ENCODE measurements at places on chromosomes 2 and 18.

DNA sequence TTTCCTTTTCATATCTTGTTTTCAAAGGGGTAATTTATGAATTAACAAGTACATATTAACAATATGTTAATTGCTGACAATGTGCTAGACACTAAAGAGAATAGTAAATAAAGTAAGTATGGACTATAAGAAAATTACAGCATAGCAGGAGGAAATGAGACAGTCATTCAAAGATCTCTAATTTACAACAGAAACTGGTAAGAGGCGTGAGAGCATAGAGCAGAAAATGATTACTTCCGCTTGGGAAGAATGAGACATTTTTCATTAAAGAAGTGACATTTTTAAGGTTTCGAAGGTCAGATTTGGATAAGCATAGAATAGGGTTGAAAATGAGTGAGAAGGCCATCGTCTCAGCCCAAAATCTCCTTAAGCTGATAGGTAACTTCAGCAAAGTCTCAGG, 184.4 kb upstream of the SESTD1 start:
- DNase-seq, result no peak

GRCh38 chr18:23977719-23978483, 36.7 kb upstream of the TTC39C start:
- DNase-seq, result no peak

GRCh38 chr18:50199921-50200320, 5.0 kb upstream of the MYO5B start:
- DNase-seq, result no peak

DNA sequence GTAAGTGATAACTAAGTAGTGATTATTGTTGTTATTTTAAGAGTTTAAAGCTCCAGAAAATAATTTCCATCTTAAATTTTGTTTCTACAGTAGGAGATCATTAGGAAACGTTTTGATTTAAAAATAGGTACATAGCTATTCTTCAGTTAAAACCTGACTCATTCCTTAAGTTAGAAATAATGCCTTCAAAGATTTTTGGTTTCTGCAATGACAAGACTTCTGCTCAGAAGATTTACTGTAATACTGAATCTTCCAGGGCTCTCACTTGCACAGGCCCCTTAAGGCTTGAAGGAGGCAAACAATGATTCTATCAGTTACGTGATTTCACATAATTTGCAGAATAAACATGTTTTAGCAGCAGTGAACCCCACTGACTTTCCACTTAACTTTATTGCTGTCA, 333.7 kb downstream of the RAD51AP2 start:
- DNase-seq, result no peak

DNA sequence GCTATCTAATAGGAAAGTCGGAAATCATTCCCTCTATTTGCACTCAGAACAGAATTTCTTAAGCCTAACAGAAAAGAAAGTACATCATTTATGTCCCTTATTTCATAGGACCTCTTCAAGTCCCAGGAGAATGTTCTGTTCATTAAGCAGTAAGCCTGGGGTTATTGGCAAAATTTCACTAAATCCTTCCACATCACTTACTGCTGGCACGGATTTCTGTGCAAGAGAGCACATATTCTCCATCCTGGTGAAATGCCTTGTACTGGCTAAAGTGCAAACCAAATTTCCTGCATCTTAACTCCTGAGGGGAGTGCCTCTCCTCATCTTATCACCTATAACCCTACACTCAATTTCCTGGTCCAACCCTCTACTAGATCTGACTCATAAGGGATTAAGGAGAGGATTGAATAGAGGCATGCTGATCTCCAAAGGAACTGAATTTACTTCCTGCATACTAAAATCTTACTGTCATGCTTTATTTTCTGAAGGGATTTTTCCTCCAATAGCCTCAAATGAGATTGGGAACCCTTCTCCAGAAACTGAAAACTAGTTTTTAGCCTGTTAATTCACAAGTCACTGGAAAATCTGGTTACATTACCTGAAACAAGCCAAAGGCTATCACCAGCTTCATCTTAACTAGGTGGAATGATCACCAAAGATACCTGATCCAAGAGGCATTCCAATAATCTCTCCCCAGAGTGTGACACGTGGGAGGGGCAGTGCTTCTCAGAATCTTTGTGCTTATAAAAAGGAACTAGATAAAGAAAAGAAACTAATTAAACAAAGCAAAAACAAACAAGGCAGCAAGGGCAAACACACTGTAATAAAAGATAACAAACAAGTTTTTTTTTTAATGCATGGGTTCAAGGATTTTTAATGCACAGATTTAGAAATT, 311.1 kb downstream of the NR4A2 start:
- DNase-seq, result no peak

DNA sequence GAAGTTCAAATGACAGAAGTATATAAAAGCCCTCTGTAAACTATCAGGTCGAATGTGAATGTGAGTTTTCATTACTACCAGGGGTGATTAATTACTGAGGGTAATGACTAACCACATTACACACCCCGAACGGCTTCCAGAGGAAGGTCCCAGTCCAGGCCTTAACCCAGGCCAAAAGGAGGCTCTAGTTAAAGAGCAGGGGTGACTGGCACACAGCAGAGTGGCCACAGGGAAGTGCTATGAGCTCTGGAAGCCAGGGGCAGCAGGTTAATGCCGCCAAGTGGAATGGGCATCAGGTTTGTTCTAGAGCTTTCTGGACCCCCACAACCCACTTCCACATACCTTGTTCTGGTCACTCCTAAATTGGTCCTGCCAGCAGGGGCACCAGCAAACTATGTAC, 87.7 kb downstream of the BCL11A start:
- no peak for DNase-seq

DNA sequence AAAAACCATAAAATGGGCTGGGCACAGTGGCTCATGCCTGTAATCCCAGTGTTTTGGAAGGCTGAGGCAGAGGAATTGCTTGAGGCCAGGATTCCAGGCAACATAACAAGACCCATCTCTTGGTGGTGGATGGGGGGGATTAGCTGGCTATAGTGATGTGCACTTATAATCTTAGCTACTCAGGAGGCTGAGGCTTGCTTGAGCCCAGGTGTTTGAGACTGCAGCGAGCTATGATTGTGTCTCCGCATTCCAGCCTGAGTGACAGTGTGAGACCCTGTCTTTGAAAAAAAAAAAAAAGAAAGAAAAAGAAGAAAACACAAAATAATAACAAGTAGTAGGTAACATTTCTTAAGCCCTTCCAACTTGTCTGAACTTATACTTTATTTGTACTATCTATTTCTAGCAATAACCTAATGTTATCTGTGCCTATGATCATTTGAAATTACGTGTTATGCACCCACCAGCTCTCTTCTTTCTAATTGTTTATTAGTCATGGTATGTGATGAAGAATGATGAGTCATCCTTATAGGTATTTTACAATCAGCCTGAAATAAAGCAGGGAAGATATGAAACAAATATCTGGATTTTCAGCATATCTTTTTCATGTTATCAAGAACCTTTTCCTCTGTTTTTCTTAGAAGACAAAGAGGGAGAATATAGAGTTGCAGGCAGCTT, 129.3 kb upstream of the UNC80 start:
- DNase-seq, result no peak

GRCh38 chr18:77320971-77321559, 71.4 kb downstream of the GALR1 start:
- DNase-seq, result no peak

DNA sequence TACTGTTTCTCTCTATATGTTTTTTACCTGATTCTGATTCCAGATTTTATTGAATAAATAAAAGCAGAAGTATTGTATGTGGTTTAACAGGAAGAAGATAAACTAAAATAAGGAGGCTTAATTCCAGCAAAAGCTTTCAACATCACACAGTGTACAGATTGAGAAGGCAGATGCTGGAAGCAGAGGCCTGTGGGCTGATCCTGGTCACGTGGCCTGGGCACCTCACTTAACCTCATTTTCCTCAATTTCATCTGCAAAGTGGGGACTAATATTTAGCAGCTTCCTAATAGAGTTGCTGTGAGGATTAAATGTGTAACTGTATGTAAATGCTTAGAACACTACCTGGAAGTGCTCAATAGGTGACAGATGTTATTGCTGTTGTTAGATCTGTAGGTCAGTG, 58.0 kb downstream of the CDCA7 start:
- no peak for DNase-seq

- no peak for DNase-seq
Observed at GRCh38 chr2:64863097-64863820, 125.9 kb upstream of the SLC1A4 start.

GRCh38 chr2:9222239-9222892, 15.8 kb downstream of the ASAP2 start:
- DNase-seq, result no peak

DNA sequence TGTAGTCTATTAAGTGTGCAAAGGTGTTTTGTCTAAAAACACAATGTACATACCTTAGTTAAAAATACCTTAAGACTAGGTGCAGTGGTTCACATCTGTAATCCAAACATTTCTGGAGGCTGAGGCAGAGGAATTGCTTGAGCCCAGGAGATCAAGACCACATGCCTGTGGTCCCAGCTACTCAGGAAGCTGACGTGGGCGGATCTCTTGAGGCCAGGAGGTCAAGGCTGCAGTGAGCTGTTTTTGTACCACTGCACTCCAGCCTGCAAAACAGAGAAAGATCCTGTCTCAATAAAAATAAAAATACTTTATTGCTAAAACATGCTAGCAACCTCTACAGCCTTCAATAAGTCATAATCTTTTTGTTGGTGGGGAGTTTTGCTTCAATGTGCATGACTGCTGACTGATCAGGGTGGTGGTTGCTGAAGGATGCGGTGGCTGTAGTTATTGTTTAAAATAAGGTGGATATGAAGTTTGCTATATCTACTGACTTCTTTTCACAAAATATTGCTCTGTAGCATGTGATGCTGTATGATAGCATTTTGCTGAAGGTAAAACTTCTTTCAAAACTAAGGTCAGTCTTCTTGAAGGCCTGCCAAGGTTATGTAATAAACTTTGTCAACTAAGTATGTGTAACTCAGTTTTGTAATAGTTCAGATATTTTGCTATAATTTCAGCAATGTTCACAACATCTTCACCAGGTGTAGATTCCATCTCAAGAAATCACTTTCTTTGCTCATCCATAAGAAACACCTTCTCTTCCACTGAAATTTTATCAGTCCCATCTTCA, 1238.0 kb upstream of the NRXN1 start:
- DNase-seq, result no peak

DNA sequence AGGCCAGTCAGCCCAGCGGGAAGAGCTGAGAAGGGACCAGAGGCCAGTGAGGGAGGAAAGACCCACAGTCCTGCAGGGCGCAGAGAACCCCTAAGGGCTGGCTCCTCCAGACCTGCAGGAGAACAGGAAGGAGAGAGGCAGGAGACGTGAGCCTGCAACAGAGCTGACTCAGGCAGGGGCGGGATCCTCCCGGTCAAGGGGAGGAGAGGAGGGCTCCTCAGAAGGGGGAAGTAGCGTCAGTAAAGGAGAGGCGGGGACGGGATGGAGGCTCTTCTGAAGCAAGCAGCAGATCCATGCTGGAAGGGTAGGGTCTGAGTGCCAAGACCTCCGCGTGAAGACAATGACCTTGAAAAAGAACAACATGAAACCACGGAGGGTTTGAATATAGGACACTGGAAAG, 50.8 kb downstream of the TRABD2A start:
- no peak for DNase-seq

- no peak for DNase-seq
Observed at GRCh38 chr2:37523814-37524362, 147.6 kb downstream of the CDC42EP3 start.

DNA sequence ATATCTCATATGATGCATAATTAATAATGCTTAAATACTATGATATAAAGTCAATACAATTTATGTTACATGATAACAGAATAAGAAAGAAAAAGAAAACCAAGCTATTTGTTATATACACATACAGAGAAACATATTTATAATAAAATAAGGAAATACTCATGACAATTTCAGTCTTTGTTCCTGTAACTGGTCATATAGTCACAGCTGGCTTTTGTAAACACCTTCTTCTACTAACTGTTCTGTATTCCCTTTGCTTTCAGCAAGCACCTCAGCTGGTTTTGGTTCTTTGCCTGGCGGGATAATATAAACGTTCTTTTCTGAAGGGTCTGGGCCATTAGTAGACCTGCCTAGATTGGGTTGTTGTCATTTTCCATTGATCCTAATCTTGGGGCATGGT, 158.5 kb downstream of the COPS8 start:
- DNase-seq, result no peak

DNA sequence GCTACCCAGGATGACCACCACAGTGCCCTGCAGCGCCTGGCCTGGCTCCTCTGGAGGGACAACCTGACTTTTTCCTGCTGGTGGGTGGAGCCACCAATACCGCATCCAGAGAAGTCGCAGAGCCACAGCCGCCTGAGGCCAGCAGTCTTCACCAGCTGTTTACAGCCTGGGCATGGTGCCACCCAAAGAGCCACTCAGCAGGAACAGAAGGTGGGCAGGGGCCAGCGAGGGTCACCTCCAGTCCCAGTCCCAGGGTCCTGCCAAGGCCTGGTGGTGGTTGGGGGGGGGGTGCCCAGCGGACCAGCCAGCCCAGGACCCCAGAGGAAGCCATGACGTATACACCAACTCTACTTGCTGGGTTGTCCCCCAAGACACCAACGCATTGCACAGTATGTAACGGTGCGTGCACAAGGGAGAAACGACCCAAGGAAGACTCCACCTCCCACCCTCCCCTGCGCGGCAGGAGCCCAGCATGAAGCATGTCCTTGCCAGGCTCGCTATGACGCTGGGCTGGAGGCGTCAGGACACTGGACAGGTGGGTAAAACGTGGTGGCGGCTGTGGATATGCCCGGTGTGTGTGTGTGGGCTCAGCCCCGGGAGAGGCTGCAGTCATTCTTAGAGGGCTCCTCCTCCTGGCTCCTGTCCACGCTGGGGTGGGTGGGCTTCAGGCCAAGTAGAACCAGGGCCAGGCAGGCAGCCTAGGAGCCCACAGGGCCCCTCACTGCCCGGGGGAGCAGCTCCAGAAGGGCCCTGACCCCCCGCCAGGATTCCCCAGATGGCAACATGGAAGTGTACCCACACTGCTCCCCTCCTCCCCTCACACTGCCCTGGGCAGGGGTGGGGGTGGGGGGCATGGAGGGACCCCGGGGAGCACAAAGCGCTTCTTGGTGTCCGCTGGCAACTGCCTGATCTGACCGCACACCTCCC, 49.3 kb downstream of the HS6ST1 start:
- DNase-seq, result no peak

GRCh38 chr2:5839550-5839949, 147.4 kb downstream of the SOX11 start:
- no peak for DNase-seq

GRCh38 chr2:120785228-120785966, 49.7 kb downstream of the GLI2 start:
- DNase-seq, result no peak

- DNase-seq, result no peak
Observed at GRCh38 chr2:41446266-41446665, 601.6 kb upstream of the PKDCC start.

DNA sequence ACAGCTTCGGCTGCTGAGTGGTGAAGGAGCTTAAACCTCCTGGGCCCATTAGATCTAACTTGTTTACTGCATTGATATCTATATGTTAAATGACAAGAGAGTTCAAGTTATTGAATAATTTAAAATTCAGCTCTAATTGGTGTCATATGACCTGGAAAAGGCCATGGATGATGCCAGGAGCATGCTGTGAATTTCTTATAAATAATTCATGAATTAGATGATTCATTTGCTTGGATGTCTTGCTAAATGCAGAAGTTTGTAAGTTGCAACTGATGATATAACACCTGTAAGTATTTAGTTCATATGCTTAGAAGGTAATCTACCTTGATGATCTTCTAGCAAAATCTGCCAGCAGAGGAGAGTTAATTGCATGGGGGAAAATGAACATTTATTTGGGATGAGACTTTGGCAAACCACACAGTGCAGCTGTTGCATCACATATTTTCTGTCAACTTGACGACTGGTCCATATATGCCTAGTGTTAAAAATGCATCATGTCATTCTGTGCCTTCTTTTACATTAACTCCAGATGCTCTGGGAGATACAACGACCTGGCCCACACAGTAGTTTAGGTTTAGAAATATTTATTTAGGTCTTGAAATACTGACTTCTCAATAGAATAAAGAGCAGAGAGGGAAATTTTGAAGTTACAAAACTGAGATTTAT, 226.3 kb downstream of the KIAA1328 start:
- no peak for DNase-seq
